Right lobe of liver (tissue), 6 donors: ENCODE measurements at places on chromosomes 4 and X. TPM values are rescaled to one million over a fixed set of nuclear protein-coding genes. Genes with fewer than 3 reads are reported as not detected.

GRCh38 chr4:56008206-56008605 is 59.5 kb downstream of the CEP135 start:
- H3K27me3 ChIP-seq: no peaks in the 10 kb centered on the region
- H3K36me3 ChIP-seq: no peaks in the 10 kb centered on the region
- no peaks in the 10 kb centered on the region for H3K4me1 ChIP-seq
- H3K4me3 ChIP-seq: no peak overlapping the region

DNA sequence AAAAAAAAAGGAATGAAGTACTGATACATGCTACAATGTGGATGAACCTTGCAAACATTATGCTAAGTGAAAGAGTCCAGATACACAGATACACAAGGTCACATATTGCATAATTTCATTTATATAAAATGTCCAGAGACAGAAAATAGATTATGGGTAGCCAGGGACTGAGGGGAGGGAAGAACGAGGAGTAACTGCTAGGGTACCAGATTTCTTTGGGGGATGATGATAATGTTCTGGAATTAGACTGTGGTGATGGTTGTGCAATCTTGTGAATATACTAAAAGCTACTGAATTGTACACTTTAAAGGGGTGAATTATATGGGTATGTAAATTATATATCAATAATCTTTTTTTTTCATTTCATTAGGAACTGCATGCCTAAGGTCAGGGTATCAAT is 20.8 kb upstream of the AP1AR start:
- H3K27ac ChIP-seq: no peak overlapping the region
- no peak overlapping the region for H3K4me3 ChIP-seq
- no peaks in the 10 kb centered on the region for H3K27me3 ChIP-seq
- no peak for DNase-seq

- H3K27ac ChIP-seq: no peak overlapping the region
- H3K4me3 ChIP-seq: no peak overlapping the region
- H3K27me3 ChIP-seq: no peaks in the 10 kb centered on the region
- H3K4me1 ChIP-seq: no peaks in the 10 kb centered on the region
- DNase-seq: no peak
Observed at GRCh38 chrX:460823-461640, 74.3 kb upstream of the PPP2R3B start.

- no peaks in the 10 kb centered on the region for H3K27me3 ChIP-seq
- no peak for DNase-seq
- H3K4me1 ChIP-seq: no peaks in the 10 kb centered on the region
- H3K4me3 ChIP-seq: no peak overlapping the region
- H3K27ac ChIP-seq: no peak overlapping the region
Observed at GRCh38 chr4:5222047-5222446, 170.8 kb downstream of the STK32B start.

TMEM271 gene
- not detected for total RNA-seq

APLN gene
- total RNA-seq: 0.17 TPM

DNA sequence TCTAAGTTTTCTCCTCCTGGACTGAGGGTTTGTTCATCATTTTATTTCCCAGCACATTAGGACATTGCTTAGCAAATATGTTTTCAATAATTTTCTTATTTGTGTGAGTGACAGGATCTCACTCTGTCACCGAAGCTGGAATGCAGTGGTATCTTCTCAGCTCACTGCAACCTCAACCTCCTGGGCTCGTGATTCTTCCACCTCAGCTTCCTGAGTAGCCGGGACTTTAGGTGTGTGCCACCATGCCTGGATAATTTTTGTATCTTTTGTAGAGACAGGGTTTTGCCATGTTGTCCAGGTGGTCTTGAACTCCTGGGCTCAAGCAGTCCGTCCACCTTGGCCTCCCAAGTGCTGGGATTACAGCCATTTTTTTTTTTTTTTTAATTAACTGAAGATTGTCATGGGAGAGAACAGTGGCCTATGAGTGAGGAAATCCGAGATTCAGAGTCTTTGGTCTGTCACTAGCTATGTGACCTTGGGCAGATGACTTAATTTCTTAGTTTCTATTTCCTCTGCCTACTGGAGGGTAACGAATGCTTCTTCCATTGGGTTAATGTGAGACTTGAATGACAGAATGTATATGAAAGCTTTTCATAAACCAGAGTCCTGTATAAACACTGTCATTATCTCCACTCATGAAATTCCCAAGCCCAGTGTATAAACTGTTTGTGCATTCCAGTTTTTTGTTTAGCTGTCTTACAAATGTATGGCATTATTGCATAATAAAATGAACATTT is 23.9 kb downstream of the MOB1B start:
- H3K36me3 ChIP-seq: no peaks in the 10 kb centered on the region
- no peak overlapping the region for H3K4me3 ChIP-seq
- no peak for DNase-seq
- H3K27ac ChIP-seq: no peak overlapping the region
- H3K4me1 ChIP-seq: no peaks in the 10 kb centered on the region

DNA sequence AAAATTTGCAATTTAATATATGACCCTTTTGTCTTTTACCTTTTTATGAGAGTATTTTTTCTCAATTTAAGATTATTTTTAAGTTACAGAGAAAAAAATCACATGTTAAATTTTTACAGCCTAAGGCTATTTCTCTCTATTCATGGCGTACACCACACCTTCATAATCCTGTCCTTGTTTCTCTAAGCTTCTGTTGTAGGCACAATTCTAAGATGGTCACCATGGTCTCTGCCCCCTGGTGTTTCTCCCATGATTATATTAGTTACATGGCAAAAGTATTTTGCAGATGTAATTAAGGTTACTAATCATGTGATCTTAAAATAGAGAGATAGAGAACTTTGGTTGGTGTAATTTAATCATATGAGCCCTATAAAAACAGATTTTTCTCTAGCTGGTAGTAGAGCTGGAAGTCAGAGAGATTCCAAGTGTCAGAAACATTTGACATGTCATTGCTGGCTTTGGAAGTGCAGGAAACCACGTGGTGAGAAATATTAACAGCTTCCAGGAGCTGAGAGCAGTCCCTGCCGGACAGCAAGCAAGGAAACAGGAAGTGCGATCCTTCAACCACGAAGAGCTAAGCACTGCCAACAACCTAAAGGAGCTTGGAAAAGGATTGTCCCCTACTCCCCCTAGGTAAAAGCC is 89.8 kb downstream of the EIF4E start:
- no peaks in the 10 kb centered on the region for H3K36me3 ChIP-seq
- H3K4me3 ChIP-seq: no peak overlapping the region
- no peaks in the 10 kb centered on the region for H3K27me3 ChIP-seq
- no peaks in the 10 kb centered on the region for H3K4me1 ChIP-seq

GNL3L gene
- 7.8 TPM for total RNA-seq

DNA sequence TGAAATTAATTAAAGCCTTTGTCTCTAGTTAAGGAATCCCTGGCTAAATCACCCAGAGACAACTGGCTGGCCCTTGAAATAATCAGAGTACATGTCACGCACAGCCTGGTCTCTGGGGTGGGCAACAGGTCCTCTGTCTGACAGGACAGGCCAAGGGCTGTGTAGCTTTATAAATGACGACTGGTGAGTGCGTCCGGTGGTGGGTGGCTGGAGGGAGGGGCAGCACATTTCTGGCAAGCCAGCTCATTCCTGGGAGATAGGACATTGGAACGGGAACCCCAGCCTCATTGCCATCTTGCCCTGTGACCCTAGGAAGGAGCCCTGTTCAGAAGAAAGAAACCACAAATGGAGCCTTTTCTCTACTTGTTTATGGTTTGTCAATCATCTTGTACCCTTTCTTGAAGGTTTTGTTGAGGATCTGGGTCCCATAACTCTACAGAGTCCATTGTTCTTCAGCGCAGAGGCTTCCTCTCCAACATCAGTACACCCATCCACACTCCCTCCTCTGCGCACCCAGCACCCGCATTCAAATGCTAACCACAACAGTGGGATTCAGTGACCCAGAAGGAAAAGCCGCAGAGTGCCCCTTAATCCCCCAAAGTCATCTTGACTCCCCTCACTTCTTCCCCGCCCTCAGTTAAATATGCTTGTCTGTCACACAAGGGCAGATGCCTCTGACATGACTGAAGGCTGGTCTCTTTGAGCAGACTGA is 368.1 kb downstream of the UNC5C start:
- H3K27me3 ChIP-seq: no peaks in the 10 kb centered on the region
- DNase-seq: no peak
- H3K27ac ChIP-seq: no peak overlapping the region
- H3K4me3 ChIP-seq: no peak overlapping the region

NXF2 gene
- total RNA-seq: not detected

ODAPH gene
- total RNA-seq: not detected

DNA sequence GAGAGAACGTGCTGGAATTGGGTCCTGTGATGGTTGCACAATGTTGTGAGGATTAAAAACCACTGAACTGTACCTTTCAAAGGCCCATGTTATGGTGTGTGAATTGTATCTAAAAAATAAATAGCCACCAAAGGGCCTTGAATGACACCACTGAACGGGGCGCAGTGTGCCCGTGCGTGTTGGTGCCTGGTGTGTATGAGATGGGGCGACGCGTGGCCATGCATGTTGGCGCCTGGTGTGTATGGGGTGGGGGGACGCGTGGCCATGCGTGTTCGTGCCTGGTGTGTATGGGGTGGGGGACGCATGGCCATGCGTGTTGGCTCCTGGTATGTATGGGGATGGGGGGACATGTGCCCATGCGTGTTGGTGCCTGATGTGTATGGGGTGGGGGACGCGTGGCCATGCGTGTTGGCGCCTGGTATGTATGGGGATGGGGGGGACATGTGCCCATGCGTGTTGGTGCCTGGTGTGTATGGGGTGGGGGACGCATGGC is 66.6 kb upstream of the HELT start:
- H3K4me1 ChIP-seq: no peaks in the 10 kb centered on the region
- H3K36me3 ChIP-seq: no peaks in the 10 kb centered on the region
- H3K27me3 ChIP-seq: no peaks in the 10 kb centered on the region
- DNase-seq: no peak
- no peak overlapping the region for H3K4me3 ChIP-seq
- H3K27ac ChIP-seq: no peak overlapping the region

DNA sequence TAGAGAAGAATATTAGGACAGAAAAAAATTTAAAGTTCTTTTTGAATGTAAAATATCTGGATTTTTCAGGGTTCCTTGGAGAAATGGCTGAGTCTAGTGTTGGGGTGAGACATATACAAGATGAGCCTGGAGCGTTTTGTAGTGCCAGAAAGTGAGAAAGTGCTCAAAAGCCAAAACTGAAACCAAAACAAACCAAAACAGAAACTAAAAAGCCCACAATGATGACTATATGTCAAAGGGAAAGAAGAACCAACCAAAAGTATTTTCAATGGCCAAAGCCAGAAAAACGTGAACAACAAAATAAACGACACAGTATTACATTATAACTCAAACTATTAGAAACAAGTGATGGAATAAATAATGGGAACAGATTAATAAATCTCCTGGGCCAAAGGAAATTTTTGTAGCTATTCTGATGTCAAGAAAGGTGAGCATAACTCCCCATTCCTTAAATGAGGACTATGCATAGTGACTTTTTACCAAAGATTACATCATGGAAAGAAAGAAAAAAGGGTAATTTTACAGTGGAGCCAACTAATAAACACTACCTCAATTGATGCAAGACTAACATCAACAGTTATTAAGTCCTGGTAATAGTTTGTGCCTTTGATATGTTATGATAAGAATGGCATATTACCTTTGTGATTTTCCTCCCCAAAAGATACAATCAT is 1137.6 kb downstream of the C4orf33 start:
- H3K27me3 ChIP-seq: no peaks in the 10 kb centered on the region
- H3K4me3 ChIP-seq: peak overlapping the region; percentile 19
- no peaks in the 10 kb centered on the region for H3K4me1 ChIP-seq
- DNase-seq: no peak

GRCh38 chr4:153514001-153514526 is 47.9 kb downstream of the TMEM131L start:
- no peaks in the 10 kb centered on the region for H3K27me3 ChIP-seq
- no peaks in the 10 kb centered on the region for H3K36me3 ChIP-seq

GRCh38 chr4:86544310-86544966 is 49.7 kb upstream of the PTPN13 start:
- H3K27ac ChIP-seq: no peak overlapping the region
- H3K4me3 ChIP-seq: no peak overlapping the region
- H3K4me1 ChIP-seq: no peaks in the 10 kb centered on the region
- DNase-seq: no peak
- no peaks in the 10 kb centered on the region for H3K36me3 ChIP-seq

GRCh38 chrX:10841579-10841978 is 221.2 kb upstream of the MID1 start:
- H3K4me3 ChIP-seq: no peak overlapping the region
- no peaks in the 10 kb centered on the region for H3K36me3 ChIP-seq
- no peaks in the 10 kb centered on the region for H3K4me1 ChIP-seq
- no peak overlapping the region for H3K27ac ChIP-seq
- DNase-seq: no peak

- peak; percentile 68 for DNase-seq
- H3K4me3 ChIP-seq: no peak overlapping the region
- no peaks in the 10 kb centered on the region for H3K27me3 ChIP-seq
- peak overlapping the region; percentile 69 for H3K27ac ChIP-seq
- H3K36me3 ChIP-seq: no peaks in the 10 kb centered on the region
Observed at GRCh38 chrX:9163214-9163709, 129.3 kb upstream of the FAM9B start.

GRCh38 chr4:47913861-47914219 is 543 bp downstream of the NFXL1 start:
- no peaks in the 10 kb centered on the region for H3K27me3 ChIP-seq
- H3K36me3 ChIP-seq: no peaks in the 10 kb centered on the region
- H3K4me1 ChIP-seq: no peaks in the 10 kb centered on the region
- DNase-seq: peak; percentile 69

CSAG3 gene
- total RNA-seq: not detected

DNA sequence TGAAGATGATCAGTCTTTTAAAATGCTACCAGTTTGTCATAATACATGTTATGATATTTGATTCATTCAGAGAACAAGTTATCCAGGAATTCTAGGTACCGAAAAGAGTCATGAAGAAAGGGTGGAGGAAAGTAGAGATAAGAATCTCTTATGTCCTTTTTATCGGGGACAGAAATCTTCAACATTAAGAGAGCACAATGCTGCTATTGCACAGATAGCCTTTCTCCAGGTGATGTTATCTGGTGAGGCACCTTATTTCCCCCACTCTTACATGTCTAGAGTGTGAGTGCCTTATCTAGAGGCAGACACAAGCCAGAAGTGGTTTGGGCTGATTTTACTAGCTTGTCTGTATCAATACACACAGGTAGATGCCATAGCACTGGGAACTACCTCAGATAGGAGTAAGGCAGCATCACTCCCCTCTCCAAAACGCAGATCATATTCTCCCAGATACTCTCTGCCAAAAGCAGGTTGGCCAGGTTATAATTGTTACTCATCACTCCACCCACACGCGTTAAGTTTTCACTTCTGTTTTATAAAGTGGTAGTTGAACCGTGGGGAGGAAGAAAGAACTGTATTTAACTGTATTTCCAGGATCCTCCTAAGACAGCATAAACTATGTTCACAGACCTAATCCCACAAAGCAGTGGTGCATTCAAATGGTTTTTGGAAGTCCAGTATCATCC is 38.4 kb downstream of the AREG start:
- no peaks in the 10 kb centered on the region for H3K36me3 ChIP-seq
- H3K27me3 ChIP-seq: no peaks in the 10 kb centered on the region
- H3K4me3 ChIP-seq: no peak overlapping the region
